Stimulated activated CD4-positive, alpha-beta T cell treated with anti-CD3 and anti-CD28 coated beads, TNF-alpha, amount 100 ng/mL, for 1 hour (primary cell): ENCODE measurements at places on chromosomes 5 and 9.

DNA sequence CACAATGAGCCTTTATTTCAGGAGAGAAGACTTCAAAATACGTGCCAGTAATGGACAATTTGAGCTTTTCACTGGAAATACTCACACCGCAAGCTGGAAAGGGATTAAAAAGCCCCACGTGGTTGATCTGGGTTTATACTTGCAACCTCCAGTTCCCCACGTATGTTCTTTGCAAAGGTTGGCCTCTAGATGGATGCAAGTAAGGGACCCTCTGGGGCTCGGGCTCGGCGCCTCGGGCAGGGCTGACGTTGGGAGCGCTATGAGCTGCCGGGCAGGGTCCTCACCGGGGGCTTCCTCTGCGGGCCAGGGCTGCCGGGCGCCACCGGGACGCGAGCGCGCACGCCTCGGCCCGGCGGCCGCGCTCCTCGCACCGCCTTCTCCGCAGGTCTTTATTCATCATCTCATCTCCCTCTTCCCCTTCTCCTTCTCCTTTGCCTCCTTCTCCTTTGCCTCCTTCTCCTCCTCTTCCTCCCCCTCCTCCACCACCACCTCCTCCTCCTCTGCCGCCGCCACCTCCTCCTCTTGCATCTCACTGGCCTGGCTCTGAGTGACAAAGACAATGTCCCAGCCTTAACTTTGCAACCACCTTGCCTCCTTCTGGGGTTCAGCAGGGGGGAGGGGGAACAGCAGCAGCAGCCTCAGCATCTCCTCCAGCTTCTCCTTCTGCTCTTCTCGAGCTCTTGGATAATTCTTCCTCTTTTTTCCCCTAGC is 701 bp upstream of the ZNF462 start:
- no peak for DNase-seq

- DNase-seq = no peak
Observed at GRCh38 chr5:178349075-178349511, 116.5 kb upstream of the PHYKPL start.

DNA sequence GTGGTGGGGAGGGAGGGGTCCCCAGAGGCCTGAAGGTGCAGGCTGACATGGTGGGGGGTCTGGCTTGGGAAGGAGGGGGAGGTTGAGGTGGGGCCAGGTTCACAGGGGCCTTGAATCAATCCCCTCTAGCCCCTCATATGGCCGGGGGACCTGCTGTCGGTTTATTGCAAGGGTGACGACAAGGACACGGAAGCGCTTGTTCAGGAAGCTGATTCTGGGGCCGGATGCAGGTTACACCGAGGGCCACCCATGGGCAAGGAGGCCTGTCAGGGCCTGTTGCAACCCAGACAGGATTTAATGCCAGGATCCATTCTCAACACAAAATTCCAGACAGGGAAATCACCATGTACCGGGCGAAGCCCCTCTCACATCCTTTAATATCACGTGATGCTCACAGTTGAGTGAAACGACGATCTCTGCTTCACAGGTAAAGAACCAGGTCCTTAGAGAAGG is 41.6 kb upstream of the SYNPO start:
- no peak for DNase-seq

DNA sequence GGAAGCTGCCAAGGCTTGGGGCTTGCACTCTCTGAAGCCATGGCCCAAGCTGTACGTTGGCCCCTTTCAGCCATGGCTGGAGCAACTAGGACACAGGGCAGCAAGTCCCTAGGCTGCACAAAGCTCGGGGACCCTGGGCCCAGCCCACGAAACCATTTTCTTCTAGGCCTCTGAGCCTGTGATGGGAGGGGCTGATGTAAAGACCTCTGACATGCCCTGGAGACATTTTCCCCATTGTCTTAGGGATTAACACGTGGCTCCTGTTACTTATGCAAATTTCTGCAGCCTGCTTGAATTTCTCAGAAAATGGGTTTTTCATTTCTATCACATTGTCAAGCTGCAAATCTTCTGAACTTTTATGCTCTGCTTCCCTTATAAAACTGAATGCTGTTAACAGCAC is 83.0 kb upstream of the DAP start:
- DNase-seq = no peak

- DNase-seq = no peak
Observed at GRCh38 chr5:32729651-32730050, 18.5 kb downstream of the NPR3 start.

- DNase-seq = no peak
Observed at GRCh38 chr5:99948850-99949249, 586.3 kb upstream of the FAM174A start.

DNA sequence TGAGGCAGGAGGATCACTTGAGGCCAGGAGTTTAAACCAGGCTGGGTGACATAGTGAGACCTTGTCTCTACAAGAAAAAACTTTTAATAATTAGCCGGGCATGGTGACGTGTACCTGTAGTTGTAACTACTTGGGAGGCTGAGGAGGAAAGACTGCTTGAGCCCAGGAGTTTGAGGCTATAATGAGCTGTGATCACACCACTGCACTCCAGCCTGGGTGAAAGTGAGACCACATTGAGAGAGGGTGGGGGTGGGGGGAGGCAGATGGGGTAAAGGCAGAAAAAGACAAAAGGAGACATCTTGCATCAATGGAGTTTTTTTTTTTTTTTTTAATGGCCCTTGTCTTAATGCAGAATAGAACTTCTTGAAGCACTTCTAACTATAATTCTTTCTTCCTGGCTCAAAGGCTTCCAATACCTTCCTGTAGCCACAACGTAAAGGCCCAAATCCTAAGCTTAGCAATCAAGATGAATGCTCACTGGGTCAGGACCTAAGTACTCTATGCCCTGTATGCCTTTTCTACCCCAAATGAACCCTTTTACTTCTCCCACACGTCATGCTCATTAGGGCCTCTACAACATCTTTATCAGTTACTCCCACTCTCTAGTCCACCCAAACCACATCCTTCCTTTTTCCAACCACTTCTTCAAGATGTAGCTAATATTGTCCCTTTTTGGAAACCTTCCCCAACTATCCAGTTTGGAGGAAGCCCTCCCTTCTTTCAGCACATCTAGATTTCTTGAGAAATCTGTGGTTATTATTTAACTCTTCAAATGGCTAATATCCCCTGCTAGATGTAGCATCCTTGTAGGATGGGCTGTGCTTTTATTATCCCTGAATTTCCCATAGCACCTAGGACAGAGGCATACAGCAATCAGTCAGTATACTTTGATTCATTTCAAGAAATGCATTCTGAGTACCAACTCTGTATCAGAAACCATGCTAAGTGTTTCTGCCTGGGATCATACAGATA is 40.8 kb downstream of the CSF2 start:
- DNase-seq = no peak

DNA sequence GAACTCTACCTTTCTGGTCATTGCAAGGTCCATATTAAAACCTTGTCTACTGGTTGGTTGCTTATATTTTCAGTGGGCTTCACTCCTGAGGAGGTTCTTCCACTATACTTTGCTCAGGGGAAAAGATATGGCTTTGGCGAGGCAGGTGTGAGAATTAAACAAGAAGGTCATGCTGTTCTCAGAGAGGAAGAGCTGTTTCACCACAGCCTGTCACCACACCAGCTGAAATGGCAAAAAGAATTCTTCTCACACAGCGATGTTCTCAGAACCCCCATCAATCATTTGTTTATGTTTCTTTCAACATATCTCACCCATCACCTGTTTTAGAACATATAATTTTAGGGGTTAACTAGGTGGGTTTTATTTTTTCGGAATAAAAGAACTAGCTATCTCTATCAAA is 38.6 kb downstream of the CAPSL start:
- no peak for DNase-seq

GRCh38 chr9:84169240-84169639 is 171.3 kb downstream of the SLC28A3 start:
- no peak for DNase-seq

- no peak for DNase-seq
Observed at GRCh38 chr9:89421595-89421994, 76.3 kb downstream of the SEMA4D start.

DNA sequence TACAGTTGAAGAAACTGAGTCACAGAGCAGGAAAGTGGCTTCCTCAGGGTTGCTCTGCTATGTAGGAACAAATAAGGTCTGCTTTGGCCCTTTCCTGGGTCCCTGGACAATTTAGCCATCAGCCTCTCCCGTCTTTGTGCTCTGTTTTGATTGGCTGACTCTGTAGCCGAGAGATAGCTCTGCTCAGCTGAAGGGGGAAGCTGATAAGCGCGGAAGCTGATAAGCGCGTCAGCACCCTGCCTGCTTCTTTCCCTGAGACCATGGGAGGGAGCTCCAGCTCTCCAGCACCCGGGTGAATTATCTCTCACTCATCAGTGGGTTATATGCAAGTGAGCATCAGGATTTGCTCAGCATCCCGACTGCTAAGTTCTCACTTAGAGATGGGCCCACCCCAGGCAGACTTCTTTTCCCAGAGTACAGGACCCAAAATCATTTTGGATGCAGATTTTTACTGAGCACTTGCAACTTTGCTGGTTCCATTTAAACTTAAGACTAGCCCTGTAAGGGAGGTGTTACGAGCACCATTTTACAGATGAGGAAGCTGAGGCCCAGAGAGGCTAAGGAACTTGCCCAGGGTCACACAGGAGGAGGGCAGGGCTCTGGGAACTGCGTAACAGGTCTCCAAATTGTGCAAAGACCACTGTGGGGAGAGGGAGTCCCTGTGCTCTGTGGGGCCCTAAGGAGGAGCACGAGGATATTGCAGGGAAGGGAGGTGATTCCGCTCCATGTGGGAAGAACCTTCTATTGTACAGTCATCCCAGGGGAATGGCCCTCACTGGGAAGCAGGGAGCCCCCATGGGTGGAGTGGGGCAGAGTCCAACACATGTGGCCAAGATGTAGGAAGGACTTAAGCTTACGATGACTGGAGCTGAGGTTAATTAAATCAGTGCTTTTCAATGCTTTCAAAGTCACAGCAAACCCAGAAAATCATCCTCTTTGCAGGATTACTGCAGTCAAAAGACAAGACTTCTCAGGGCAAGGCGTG is 83.7 kb upstream of the ORM1 start:
- no peak for DNase-seq

GRCh38 chr9:105204416-105204815 is 40.0 kb upstream of the SLC44A1 start:
- no peak for DNase-seq

GRCh38 chr5:98419825-98420224 is 353.6 kb upstream of the RGMB start:
- no peak for DNase-seq

GRCh38 chr9:129411501-129412175 is 209.3 kb downstream of the C9orf50 start:
- no peak for DNase-seq

DNA sequence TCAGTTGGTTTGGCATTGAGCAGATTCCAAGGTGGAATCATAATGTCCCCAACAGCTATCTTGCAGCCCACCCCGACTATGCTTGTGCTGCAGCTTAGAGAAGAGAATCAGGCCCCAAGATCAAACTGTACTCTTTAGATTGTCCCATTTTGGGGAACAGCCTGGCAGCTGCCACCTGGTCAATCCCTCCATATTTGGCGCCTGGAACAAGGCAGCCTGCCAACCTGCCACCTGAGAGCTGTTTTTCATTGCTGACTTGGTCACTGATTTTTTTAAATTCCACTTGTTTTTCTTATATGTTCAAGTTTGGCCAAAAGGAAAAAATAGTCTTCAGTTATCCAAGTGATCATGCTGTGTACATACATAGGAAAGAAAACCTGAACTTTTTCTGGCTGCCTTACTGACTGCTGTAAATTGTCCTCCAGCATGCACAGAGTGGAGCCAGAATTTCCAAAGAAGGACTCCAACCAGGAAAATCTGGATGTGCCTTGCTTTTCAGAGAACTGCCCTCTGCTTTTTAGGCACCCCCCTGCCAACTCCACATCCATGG is 504.2 kb downstream of the ENC1 start:
- DNase-seq = no peak

DNA sequence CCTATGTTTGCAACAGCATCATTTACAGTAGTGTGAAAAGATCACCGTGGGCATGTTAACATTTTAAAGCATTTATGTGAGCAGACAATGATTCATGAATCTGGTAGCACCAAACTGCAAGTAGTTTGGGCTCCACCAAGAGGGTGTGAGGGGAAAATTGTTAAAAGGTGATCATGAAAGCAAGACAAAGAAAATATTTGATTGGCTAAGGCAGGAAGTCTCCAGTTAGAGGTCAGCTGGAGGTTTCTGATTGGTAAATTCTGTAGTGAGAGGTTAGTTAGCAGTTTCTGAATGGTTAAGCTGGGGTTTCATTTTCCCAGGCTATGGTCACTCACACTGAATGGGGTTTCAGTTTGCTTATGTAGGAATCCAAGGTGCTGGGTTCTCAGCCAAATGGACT is 13.5 kb upstream of the DRD1 start:
- DNase-seq = no peak

DNA sequence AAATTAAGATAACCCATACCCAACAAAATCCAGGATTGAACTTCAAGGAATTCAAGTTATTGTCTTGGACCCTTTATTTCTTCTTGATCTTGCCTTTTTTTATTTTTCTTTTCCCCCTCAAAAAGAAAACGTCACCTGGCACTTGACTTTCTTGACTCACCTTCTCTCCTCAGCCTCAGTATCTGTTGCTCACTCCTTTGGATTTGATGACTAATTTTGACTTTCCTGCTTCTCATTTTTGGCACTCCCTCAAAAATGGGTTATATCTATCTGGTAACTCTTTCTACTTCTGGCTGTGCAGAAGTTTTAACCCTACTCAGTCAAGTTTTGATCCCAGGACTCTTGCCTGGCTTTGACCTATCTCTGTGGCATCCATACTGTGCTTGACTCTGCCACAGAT is 66.6 kb upstream of the SPATA31D4 start:
- DNase-seq = no peak

- DNase-seq = no peak
Observed at GRCh38 chr5:128426090-128426534, 111.9 kb downstream of the FBN2 start.

- peak; percentile 32 for DNase-seq
Observed at GRCh38 chr5:160118349-160119141, 705 bp downstream of the PWWP2A start.

DNA sequence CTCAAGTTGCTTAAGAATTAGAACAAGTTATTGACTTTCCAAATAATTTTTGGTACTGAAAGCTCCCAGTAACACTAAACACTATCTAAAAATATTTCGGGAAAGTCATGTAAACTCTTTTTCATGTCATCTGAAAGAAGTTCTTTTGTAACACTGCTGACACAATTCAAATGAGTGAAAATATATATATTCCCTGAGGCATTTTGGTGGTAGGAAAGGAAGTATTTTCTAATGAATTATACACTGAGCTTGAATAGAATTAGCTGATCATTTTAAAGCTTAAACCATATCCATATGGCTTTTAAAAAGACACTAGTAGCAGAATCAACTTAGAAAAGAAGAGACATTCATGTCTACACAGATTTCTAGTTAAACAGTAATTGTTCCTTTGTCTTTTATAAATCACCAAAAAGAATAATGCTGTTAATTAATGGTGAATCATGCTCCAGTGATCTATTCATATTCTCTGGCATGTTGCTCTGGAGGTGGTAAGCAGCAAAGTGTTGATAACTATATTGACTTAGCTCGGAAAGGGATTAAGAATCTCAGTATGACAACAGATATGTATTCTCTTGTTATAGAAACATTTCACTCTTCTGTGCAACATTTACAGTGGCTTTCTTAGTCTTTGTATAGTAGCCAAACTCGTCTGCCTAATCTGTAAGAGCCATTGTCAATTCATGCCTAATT is 27.4 kb upstream of the RFX3 start:
- DNase-seq = no peak
